Activated CD4-positive, alpha-beta memory T cell treated with anti-CD3 and anti-CD28 coated beads, Interleukin-2, amount 10 ng/mL, durations not matched to agents 7 days and 5 days (primary cell): ENCODE measurements at places on chromosomes 16 and 17. TPM values are rescaled to one million over a fixed set of nuclear protein-coding genes. Genes with fewer than 3 reads are reported as not detected.

DNA sequence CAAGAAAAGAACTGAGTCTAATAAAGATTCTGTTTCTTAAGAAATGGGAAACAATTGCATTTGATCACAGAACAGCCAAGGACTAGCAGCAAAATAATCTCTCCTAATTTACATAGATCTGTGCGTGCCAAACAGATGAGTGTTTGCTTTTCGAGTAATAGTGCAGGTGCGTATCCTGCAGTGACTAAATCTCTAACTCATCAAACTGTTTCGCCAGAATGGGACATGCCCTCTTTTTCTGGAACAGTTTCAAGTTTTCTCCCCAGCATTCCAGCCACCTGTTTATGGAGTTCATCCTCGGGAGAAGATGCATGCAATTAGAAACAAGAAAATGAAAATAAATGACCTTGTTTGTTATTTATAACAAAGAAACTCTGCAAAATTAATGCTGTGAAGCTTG is 5.7 kb upstream of the TOX3 start:
- H3K36me3 ChIP-seq = no peaks in the 10 kb centered on the region
- no peaks in the 10 kb centered on the region for H3K4me1 ChIP-seq
- DNase-seq = no peak
- no peak overlapping the region for H3K4me3 ChIP-seq

Gene KRTAP4-11
- total RNA-seq = not detected

Gene YBX2
- 1.6 TPM for total RNA-seq

Gene PFAS
- 43.6 TPM for total RNA-seq

DNA sequence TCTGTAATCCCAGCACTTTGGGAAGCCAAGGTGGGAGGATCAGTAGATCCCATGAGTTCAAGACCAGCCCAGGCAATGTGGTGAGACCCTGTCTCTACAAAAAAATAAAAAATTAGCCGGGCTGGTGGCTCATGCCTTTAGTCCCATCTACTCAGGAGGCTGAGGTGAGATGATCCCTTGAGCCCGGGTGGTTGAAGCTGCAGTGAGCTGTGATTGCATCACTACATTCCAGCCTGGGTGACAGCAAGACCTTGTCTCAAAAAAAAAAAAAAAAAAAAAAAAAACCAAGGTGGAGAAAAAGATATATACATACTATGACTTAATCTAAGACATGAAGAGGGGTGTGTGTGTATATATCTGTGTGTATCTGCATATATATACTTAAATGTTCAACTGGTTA is 26.7 kb downstream of the BBS2 start:
- H3K27ac ChIP-seq = no peak overlapping the region
- H3K36me3 ChIP-seq = peaks cover 4% of the 10 kb centered on the region
- no peaks in the 10 kb centered on the region for H3K4me1 ChIP-seq
- H3K27me3 ChIP-seq = no peaks in the 10 kb centered on the region

DNA sequence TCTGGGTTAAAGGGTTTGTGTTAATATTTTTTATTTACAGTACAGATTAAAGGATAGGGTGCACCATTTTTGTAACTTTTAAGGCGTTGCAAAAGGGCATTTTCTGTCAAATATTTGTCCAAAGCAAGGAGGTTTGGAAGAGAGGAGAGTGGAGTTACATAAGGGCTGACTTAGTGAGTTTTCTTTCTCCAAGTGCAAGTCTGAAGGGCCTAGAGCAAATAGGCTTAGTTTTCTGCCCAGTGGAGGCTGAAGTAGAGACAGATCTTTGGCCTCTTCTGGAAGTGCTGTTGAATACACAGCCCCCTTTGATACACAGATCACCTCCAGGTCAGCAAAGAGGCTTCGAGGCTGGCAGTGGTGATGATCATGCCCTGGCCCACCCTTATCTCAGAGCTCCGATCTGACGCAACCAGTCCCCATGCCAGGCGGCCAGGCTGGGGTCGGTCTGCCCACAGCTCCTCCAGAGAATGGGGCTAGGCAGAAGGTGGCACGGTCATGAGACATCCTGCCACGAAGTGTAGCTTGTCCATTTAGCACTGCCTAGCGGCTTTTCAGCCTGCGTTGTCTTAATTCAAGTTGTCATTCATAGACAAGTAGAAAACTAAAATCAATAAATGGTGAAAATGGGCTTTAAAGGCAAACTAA is 79.5 kb upstream of the IRX3 start:
- H3K36me3 ChIP-seq = no peaks in the 10 kb centered on the region
- no peak overlapping the region for H3K27ac ChIP-seq
- H3K4me3 ChIP-seq = no peak overlapping the region

DNA sequence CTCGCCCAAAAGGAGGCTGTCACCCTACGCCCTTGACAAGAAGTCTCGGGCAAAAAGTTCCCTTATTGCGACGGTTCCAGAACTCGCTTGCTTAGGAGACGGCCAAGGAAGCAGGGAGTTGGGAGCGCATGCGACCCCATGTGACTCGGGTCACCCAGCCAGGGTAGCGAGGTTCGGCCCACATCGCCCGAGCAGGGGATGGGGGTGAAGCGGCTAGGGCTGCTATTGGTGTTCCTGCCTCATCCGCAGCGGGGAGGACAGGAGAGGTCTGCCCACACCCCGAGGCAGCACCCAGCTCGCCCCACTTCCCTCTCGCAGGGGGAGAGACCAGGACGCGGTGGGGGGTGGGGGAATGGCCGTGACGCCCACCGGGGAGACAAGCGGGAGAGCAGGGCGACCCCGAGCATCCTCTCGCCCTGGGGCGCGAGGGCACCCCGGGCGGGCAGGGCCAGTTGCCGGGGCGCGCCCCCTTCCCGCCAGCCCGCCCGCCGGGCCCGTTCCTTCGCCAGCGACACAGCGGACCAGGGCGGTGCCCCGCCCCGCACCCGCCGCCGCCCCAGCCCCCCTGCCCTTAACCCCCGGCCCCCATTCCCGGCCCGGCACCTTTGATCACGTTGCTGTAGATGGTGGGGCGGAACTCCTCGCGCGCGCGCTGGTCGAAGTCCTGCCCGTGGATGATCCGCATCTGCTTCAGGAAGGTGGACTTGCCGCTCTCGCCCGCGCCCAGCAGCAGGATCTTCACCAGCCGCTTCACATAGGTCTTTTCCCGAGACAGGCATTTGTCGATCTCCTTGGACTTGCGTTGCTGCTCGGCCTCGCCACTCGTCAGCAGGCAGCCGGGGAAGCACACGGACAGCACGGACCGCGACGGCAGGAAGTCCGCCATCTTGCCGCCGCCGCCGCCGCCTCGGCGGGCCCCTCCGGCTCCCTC is 567 bp downstream of the GNA13 start:
- H3K36me3 ChIP-seq = peaks cover 50% of the 10 kb centered on the region
- H3K27me3 ChIP-seq = peaks cover 3% of the 10 kb centered on the region
- peaks cover 47% of the 10 kb centered on the region for H3K4me1 ChIP-seq
- DNase-seq = peak; percentile 57

Gene STX1B
- total RNA-seq = 1.7 TPM
